ENCODE measurements at places on chromosomes 1 and 21. TPM values are rescaled to one million over a fixed set of nuclear protein-coding genes. Genes with fewer than 3 reads are reported as not detected.

- peak overlapping the region; percentile 29 for H3K27ac ChIP-seq
- H3K4me1 ChIP-seq, result peaks cover 10% of the 10 kb centered on the region
- H3K4me3 ChIP-seq, result no peak overlapping the region
- no peak for DNase-seq
- no peaks in the 10 kb centered on the region for H3K27me3 ChIP-seq
These were observed 55.9 kb downstream of the NEK7 start for GRCh38 chr1:198212675-198213074.

- no peaks in the 10 kb centered on the region for H3K4me1 ChIP-seq
- H3K4me3 ChIP-seq, result no peak overlapping the region
These were observed 26.6 kb downstream of the SCYL3 start for GRCh38 chr1:169867012-169867675.

GRCh38 chr1:180310095-180310494 is 80.0 kb downstream of the LHX4 start:
- no peak for DNase-seq
- no peaks in the 10 kb centered on the region for H3K4me1 ChIP-seq
- peaks cover 16% of the 10 kb centered on the region for H3K36me3 ChIP-seq
- no peaks in the 10 kb centered on the region for H3K27me3 ChIP-seq
- no peak overlapping the region for H3K27ac ChIP-seq

GRCh38 chr1:56538532-56538931 is 40.8 kb downstream of the PLPP3 start:
- no peaks in the 10 kb centered on the region for H3K4me1 ChIP-seq
- no peaks in the 10 kb centered on the region for H3K27me3 ChIP-seq
- DNase-seq, result no peak
- H3K4me3 ChIP-seq, result no peak overlapping the region
- H3K36me3 ChIP-seq, result no peaks in the 10 kb centered on the region

- DNase-seq, result no peak
- no peak overlapping the region for H3K4me3 ChIP-seq
- no peaks in the 10 kb centered on the region for H3K4me1 ChIP-seq
- no peaks in the 10 kb centered on the region for H3K27me3 ChIP-seq
- no peaks in the 10 kb centered on the region for H3K36me3 ChIP-seq
These were observed 273.4 kb upstream of the CACYBP start for GRCh38 chr1:174726167-174726879.

DNA sequence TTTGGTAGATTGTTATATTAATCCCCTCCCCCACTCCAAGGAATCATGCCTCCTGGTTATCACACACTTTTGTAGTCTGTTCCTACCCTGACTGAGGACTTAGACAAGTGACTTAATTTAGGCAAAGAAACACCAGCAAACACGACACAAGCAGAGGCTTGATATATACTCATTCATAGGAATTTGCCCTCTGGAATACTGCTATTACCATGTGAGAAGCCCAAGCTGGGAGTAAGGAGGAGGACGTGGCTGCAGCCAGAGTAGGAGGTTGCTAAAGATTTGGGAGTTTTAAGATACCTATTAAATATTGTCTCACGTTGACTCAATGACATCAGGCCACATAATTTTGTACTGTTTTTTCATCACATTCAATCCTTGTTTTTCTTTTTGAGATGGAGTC is 100.2 kb downstream of the LRRC53 start:
- no peak overlapping the region for H3K27ac ChIP-seq
- no peaks in the 10 kb centered on the region for H3K27me3 ChIP-seq
- H3K4me1 ChIP-seq, result no peaks in the 10 kb centered on the region
- no peak for DNase-seq
- H3K4me3 ChIP-seq, result no peak overlapping the region
- H3K36me3 ChIP-seq, result no peaks in the 10 kb centered on the region

DNA sequence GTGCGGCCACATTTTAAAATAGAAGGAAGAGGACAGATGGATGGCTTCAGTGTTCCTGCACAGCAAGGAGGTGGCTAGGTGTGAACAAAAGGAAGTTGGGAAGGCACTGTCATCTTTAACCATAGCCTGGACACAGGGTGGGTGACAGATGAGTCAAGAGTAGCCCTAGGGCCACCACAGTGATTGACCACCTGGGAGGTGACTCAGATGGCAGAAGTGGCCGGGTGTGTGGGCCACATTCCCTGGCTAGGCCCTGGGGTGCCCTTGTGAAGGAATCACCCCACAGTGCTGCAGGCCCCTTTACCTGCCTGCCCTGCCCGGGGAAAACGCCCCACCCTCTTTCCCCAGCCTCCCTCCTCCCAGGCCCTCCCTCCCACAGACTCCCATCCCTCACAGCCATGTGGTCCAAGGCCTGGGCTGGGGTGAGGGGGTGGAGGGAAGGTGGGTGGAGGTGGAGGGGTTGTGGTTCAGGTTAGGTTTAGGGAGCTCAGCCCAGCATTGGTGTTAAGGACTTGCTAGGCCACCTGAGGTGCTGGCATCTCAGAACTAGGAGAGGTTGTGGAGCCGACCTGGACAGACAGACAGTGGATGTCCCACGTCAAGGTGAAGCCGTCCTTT is 59.1 kb downstream of the SPSB1 start:
- DNase-seq, result no peak
- no peaks in the 10 kb centered on the region for H3K27me3 ChIP-seq
- peaks cover 7% of the 10 kb centered on the region for H3K36me3 ChIP-seq
- no peak overlapping the region for H3K4me3 ChIP-seq
- no peak overlapping the region for H3K27ac ChIP-seq

DNA sequence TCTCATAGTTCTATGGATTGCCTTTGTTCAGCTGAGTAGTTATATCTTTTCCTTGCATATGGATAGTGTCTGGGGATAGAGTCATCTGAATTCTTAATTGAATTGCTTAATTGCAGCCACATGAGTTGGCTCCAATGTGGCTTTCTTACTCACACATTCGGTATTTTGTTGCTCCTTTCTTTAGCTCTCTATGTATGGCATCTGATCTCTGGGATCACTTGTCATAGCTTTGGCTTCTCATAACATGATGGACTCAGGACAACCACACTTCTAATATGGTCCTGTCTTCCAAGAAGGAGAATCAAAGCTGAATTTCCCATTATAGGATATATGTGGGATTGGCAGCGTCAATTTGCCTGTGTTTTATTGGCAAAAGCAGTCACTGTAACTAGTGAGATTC is 716.2 kb downstream of the NCAM2 start:
- H3K27me3 ChIP-seq, result no peaks in the 10 kb centered on the region
- no peak for DNase-seq
- no peaks in the 10 kb centered on the region for H3K4me1 ChIP-seq

- no peaks in the 10 kb centered on the region for H3K4me1 ChIP-seq
- no peak overlapping the region for H3K4me3 ChIP-seq
These were observed 63.3 kb upstream of the PAXBP1 start for GRCh38 chr21:32834916-32835235.

DNA sequence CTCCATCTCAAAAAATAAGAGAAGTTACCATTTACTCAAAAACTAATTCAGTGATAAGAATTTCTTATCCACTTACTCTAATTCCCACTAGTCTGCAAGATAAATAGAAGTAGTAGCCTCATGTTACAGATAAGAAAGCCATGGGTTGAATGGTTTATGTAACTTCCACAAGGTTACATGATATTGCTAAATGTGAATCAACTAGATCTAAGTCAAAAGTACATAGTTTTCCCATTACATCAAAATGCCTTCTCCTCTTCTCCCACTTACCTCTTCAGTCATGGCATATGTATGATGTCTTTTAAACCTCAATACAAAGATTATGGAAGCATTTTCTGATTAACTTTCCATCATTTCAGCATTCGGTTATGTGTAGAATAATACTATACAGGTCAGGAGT is 108.5 kb downstream of the ASH1L start:
- no peak for DNase-seq
- H3K36me3 ChIP-seq, result peaks cover 34% of the 10 kb centered on the region
- H3K27ac ChIP-seq, result no peak overlapping the region
- H3K4me1 ChIP-seq, result peaks cover 13% of the 10 kb centered on the region
- H3K4me3 ChIP-seq, result no peak overlapping the region

- H3K27ac ChIP-seq, result no peak overlapping the region
- H3K4me1 ChIP-seq, result peaks cover 47% of the 10 kb centered on the region
- H3K27me3 ChIP-seq, result no peaks in the 10 kb centered on the region
- no peak overlapping the region for H3K4me3 ChIP-seq
These were observed 3.5 kb upstream of the PIGV start for GRCh38 chr1:26784023-26784871.

DNA sequence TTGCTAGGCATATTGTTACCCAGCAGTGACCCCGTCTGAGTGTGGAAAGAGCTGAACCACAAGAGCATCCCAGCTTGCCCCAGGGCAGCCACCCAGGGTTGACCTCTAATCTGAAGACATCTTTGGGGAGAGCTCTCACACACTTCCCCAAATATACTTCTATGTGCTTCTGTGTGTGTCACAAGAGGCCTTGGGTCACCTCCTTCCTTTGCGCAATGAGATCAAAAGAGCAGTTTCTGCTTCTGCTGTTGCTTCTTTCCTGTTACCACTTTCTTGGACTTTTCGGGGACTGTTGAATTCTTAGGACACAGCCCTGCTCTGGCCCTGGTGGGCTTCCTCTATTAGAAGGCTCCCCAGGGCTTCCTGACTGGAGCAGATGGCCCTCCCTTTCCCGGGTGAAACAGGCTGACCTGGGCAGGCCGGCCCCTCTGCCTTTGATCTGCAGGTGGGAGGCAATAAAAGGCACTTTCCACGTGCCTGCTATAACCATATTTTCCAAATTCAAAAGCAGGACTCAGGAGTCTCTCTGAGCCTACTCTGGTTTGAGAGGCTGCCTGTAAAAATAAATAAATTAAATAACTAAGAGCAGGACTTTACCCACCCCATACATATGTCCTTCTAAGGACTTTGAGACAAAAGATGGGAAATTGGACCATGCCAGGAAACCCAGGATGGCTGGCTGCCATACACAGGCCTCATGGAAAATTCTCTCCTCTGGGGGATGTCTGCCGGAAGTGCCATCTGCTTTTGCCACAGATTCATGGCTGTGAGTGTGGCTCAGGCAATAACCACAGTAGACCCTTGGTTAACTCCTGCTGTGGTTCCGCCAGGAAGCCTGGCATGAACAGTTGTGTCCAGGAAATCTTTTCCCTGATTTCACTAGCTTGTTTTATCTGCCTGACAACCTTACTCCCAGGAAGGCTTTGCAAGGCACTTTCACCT is 28.3 kb upstream of the RCSD1 start:
- H3K27ac ChIP-seq, result peak overlapping the region; percentile 85
- no peaks in the 10 kb centered on the region for H3K27me3 ChIP-seq
- H3K4me3 ChIP-seq, result peak overlapping the region; percentile 40
- H3K4me1 ChIP-seq, result peaks cover 40% of the 10 kb centered on the region

DNA sequence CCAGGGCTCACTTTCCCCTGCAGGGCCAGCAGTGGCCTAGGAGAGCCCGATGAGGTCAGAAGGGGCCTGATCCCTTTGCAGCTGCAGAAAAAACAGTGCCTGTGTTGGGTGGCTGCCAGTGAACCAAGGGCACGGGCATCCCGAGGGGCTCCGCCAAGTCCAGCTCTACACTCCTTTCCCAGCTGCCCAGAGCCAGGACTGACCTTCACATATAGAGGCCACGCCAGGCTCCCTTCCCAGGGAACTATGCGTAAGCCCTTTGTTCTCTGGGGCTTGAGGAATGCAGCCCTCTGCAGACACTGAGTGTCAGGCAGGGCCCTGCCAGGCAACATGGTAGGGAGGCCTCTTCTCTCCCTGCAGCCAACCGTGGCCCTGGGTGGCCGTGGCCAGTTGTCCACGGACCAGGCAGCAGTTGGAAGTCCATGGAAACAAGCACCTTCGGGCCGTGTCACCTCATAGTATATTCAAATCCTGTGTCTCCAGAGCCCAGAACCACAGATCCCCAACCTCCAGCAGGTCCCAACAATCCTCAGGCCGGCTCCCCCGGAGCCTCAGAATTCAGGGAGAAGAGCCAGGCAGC is 194.0 kb downstream of the NPHP4 start:
- no peaks in the 10 kb centered on the region for H3K4me1 ChIP-seq
- H3K36me3 ChIP-seq, result no peaks in the 10 kb centered on the region
- H3K27me3 ChIP-seq, result no peaks in the 10 kb centered on the region
- H3K4me3 ChIP-seq, result no peak overlapping the region
- no peak overlapping the region for H3K27ac ChIP-seq
- DNase-seq, result no peak

- no peaks in the 10 kb centered on the region for H3K36me3 ChIP-seq
- no peak overlapping the region for H3K4me3 ChIP-seq
- H3K4me1 ChIP-seq, result peaks cover 3% of the 10 kb centered on the region
These were observed 1.3 kb upstream of the CTRC start for GRCh38 chr1:15436881-15437442.

- DNase-seq, result no peak
- no peak overlapping the region for H3K27ac ChIP-seq
- peaks cover 7% of the 10 kb centered on the region for H3K27me3 ChIP-seq
- H3K4me3 ChIP-seq, result no peak overlapping the region
- H3K4me1 ChIP-seq, result peaks cover 5% of the 10 kb centered on the region
These were observed 3.8 kb upstream of the MUL1 start for GRCh38 chr1:20511518-20512428.

- H3K27ac ChIP-seq, result no peak overlapping the region
- no peaks in the 10 kb centered on the region for H3K4me1 ChIP-seq
- H3K4me3 ChIP-seq, result no peak overlapping the region
- no peak for DNase-seq
- no peaks in the 10 kb centered on the region for H3K36me3 ChIP-seq
These were observed 44.8 kb downstream of the CDKN2C start for GRCh38 chr1:51014878-51015277.

DNA sequence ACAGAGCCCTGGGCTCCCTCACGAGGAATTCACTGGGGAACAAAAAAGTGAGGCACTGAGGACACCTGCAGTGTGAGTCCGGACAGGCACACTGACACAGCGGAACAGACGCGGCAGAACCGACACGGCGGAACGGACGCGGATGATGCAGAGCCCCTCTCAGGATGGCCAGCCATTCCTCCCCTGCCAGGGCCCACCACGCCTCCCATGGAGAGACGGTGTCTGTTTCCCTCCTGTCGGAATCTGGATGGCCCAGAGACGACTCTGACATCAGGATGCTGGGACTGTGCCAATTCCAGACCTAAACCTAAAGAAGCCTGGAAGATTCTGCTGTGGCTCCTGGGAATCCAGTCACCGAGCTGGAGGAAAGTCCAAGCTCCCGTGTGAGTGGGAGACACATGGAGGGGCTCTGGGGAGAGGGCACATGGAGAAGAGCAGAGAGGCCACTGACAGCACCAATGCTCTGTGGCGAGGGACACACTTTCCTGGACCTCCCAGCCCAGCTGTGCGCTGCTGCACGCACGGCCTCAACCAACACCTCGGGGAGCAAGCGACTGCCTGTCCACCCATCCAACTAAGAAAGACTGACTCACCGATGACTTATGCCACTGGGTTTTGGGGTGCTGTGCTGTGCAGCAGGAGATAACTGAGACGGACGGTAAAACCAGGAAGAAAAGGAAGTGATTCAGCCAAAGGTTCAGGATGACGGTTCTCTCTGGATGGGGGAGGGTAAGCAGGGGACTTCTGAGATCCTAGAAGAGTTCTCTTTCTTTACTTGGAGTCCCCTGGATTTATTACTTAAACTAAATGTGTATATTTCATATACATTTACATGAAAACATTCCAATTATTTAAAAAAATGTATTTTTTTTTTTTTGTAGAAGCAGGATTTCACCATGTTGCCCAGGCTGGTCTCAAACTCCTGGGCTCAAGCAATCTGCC is 23.3 kb downstream of the ZBTB17 start:
- peak overlapping the region; percentile 94 for H3K27ac ChIP-seq
- H3K27me3 ChIP-seq, result no peaks in the 10 kb centered on the region
- H3K36me3 ChIP-seq, result peaks cover 74% of the 10 kb centered on the region
- H3K4me1 ChIP-seq, result peaks cover 87% of the 10 kb centered on the region
- DNase-seq, result peak; percentile 77

TMEM167B gene
- total RNA-seq, result 29.2 TPM

ZNF683 gene
- total RNA-seq, result not detected

LCE1F gene
- not detected for total RNA-seq

C2CD4D gene
- 0.86 TPM for total RNA-seq

LCE3D gene
- not detected for total RNA-seq

DNASE2B gene
- total RNA-seq, result not detected

CLCA4 gene
- not detected for total RNA-seq

Measured in activated CD4-positive, alpha-beta T cell treated with anti-CD3 and anti-CD28 coated beads, Interleukin-2, amount 10 ng/mL, durations not matched to agents 24 days and 14 days (primary cell).